Activated naive CD4-positive, alpha-beta T cell (primary cell): ENCODE measurements at places on chromosomes 1 and 21.

DNA sequence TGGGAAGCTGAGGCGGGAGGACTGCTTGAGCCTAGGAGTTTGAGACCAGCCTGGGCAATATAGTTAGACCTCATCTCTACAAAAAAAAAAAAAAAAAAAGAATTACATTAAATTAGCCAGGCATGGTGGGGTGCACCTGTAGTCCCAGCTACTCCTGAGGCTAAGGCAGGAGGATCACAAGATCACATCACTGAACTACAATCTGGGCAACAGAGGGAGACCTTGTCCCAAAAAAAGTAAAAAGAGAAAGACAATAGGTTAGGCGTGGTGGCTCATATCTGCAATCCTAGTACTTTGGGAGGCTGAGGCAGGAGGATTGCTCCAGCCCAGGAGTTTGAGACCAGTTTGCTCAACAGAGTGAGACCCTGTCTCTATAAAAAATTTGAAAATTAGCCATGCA, 130.3 kb downstream of the TIAM1 start:
- no peak for DNase-seq

- no peak for DNase-seq
Measured at GRCh38 chr1:240486611-240487010, 125.3 kb downstream of the GREM2 start.

DNA sequence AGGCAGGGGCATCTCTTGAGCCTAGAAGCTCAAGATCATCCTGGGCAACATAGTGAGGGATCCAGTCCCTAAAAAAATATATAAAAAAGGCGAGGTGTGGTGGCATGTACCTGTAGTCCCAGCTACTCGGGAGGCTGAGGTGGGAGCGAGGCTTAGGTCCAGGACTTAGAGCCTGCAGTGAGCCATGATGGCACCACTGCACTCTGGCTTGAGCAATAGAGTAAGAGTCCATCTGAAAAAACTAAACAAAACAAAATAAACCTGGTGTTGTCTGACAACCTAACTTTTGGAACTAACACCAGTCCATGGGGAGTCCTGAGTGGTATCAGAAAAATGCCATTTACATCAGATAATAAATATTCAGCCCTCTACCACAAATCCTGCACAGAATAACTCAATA, 110.1 kb upstream of the NRIP1 start:
- no peak for DNase-seq

DNA sequence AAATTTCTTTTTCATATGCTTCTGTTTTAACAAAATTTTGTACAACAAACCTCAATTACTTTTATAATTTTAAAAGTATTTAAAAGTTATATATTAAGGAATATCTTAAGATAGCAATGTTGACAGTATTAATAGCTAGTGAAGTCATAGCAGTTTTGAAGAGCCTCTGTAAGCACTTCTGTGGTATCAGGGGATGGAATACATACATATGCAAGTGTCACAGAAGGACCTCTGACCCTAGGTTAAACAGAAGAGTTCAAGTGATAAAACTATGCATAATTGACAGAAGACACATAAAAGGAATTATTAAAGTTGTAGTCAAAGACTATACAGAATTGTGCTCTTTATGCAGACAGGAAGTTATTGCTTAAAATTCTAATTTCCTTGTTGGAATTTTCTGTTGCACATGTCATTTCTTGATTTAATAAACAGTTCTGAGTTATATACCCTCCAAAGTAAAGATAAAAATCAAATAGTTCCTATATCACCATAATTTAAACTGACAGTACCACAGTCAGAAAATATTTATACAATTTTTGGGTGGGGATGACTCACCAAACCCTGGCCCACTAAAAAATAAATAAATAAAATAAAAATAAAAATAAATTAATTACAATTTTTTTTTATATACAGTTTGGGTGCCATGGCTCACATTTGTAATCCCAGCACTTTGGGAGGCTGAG, 27.1 kb downstream of the IPP start:
- DNase-seq = no peak

DNA sequence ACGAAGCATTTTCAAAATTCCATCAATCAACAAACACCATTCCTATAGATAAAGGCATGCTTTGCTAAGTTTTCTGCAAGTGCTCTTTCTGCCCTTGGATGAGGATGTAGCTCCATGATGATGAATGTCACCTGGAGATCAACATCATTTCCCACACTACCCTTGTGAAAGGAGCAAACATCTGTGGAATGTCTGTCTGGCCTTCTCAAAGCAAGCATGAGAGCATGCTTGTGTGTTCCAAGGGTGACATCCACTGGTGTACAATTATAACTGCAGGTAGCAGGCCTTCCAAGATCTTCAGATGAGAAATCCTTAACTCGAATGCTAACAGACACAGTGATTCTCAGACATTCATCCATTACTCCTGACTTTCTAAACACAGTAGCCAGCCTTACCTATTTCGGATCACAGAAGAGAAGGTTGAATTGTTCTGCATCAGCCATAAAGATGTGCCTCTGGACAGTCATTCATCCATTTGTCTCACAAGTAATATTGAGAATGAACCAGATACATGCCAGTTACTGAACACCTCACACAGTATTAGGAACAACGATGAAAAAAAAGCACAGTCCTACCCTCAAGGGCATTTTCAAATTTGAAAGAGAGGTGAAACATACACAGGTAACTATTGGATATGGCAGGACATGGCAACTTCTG, 162.4 kb downstream of the TPR start:
- no peak for DNase-seq

GRCh38 chr1:159990005-159990404, 36.0 kb upstream of the SLAMF9 start:
- DNase-seq = no peak

DNA sequence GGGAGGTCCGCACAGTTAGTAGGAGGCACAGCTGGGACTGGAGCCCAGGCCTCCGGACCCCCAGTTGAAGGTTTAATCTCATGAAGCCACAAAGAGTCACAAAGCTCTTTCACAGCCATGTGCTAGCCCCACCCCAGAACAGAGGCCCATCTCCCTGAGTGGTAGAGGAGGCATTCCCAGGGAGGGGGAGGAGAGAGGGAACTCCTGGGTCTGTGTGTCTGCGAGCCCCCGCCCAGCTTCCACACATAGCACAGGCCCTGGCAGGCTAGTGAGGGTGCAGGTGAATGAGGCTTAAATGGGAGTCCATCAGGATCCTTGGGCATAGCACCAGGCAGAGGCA, 197.8 kb downstream of the MATN1 start:
- DNase-seq = no peak

DNA sequence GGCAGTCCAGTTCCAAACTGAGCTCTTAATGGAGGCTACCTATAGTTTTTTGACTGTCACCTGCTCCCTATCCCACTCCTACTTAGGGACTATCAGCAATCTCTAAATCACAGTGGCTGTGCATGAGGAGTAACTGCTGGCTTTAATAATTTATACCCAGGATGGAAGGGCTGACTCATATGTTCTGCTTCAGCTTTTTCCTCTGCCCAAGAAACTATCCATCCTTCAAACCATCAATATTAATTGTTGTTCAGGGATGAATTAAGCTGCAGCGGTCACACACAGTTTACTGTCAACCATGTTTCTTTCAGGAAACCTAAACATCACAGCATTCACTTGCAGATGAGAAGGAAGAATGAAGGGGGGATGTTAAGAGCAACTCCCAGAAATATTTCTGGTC, 9.0 kb upstream of the PGBD5 start:
- no peak for DNase-seq
